AG04450 (cell line): ENCODE measurements at places on chromosomes 7 and 10.

GRCh38 chr7:28782362-28782761, 175.8 kb downstream of the TRIL start:
- no peak for DNase-seq

DNA sequence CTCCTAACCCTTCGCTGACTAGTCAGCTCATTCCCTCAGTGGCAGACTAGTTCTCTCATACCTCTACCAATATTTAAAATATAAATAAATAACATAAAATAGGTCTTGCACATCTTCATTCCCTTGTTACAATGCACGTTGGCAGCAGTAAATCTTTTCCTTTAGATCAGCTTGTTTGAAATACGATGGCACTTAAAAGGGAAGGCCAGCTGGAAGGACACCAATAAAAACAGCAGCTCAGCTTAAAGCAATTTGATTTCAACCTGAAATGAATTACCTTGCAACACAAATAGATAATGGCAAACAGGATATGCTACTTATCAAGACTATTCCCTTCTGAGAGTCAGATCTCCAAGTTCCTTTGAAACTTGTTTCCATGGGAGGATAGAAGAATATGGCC, 321.8 kb downstream of the GFRA1 start:
- no peak for DNase-seq

- DNase-seq: no peak
Measured at GRCh38 chr7:5697754-5698424, 83.6 kb downstream of the RNF216 start.

DNA sequence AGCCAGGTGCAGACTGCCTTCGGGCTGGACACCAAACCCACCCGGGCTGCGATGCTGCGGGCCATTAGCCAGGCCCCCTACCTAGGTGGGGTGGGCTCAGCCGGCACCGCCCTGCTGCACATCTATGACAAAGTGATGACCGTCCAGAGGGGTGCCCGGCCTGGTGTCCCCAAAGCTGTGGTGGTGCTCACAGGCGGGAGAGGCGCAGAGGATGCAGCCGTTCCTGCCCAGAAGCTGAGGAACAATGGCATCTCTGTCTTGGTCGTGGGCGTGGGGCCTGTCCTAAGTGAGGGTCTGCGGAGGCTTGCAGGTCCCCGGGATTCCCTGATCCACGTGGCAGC, 50.0 kb downstream of the VWA2 start:
- no peak for DNase-seq
